ENCODE measurements at places on chromosomes 16 and 17.

- DNase-seq, result no peak
Observed at GRCh38 chr16:9607515-9608230, 516.2 kb downstream of the HAPSTR1 start.

DNA sequence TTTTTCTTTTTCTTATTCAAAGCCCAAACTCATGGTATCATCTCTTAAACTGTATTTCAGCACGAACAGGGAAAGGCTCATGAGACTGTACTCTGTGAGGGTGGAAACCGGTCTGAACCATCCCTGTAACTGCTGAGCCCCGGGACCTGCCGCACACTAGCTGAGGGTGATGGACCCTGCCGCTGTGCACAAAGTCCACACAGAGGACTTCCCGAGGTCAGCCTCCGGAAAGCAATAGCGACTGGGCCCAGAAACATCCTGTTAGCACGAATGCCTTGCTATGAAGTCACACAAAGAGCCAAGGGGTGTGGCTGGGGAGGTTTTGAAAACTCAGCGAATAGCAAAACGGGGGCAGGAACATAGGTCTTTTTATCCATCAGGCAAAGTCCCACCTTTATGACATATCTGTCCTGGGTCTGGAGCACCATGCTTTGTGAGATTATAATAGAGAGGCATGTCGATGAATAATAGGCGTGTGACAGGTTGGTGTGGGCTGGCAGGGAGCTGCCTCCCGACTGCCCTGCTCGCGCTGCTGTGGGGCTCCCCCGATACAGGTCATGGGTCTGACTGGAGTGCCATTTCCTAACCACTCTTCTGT is 33.4 kb downstream of the CDK5R1 start:
- DNase-seq, result peak; percentile 66

DNA sequence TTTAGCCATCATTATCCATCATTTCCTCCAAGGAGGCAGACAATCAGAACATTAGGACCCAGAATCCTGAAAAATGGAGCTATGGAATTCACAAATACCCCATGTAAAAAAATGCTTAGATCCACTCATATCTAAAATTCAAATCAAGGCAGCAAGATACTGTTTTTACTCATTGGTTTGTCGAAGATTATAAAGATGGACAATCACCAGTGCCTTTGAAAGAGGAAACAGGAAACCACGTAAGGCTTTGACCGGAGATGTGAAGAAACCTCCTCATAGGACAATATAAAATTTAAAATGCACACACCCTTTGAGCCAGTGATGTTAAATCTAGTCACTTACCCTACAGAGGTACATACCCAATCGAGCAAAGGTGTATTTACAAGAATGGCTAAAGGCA is 130.0 kb downstream of the XYLT1 start:
- DNase-seq, result no peak

DNA sequence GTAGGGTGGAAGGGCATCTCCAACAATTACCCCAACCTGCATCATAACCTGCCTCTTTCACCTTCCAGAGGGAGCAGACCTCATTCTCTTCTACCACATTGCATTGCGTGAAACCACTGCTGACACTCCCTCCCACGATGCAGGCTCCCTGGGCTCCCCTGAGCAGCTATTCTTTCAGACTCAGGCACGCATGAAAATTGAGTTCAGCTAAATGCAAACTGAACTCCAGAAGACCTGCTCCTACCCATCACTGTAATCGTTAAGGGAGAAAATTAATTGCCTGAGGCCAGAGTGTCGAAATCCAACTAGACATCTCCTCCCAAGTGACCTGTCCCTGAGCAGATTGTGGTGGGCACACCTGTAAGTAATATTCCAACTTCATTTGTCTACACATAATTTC is 186.0 kb downstream of the GRIN2A start:
- DNase-seq, result peak; percentile 21

DNA sequence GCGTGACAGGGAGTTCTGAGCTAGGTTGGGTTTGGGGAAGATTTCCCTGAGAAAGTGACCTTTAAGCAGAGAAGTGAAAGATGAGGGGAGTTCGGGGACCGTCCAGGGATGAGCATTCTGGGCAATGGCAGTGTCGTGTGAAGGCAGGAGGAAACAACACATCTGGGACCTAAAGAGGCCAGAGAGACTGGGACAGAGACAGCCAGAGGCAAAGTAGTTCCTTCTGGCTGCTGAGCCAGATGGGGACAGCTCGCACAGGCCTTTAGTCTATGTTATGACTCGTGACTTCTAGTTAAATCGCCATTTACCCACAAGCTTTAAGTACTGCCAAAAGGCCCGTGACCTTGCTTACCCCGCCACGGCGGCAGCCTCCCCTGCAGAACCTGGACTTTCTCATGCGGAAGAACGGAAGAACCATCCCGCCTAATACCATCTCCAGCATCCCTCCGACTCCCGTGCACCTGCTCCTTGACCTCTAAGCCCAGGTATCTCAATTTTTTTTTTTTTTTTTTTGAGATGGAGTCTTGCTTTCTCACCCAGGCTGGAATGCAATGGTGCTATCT is 8.5 kb upstream of the MED11 start:
- no peak for DNase-seq

GRCh38 chr16:1543085-1543896 is 9.8 kb downstream of the TMEM204 start:
- peak; percentile 28 for DNase-seq

GRCh38 chr17:31517524-31517923 is 126.0 kb downstream of the RAB11FIP4 start:
- no peak for DNase-seq

- no peak for DNase-seq
Observed at GRCh38 chr17:37708616-37709212, 36.1 kb downstream of the HNF1B start.

DNA sequence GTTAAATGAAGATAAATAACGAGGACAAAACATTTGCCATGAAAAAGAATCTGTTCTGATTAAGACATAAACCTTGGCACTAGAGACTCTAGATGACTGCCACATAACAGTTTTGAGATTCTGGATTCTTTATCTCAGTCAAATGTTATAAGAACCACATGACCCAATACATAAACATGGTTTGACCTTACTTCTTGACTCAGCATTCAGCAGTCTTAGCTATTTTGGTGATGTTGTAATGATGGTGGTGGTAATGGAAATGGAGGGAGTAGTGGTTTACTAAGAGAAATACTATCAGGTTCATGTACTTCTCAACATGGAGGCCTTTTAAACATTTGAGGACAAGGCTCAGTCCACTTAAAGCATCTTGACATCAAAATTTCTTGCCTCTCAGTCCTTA is 925.4 kb downstream of the CDH11 start:
- DNase-seq, result no peak

DNA sequence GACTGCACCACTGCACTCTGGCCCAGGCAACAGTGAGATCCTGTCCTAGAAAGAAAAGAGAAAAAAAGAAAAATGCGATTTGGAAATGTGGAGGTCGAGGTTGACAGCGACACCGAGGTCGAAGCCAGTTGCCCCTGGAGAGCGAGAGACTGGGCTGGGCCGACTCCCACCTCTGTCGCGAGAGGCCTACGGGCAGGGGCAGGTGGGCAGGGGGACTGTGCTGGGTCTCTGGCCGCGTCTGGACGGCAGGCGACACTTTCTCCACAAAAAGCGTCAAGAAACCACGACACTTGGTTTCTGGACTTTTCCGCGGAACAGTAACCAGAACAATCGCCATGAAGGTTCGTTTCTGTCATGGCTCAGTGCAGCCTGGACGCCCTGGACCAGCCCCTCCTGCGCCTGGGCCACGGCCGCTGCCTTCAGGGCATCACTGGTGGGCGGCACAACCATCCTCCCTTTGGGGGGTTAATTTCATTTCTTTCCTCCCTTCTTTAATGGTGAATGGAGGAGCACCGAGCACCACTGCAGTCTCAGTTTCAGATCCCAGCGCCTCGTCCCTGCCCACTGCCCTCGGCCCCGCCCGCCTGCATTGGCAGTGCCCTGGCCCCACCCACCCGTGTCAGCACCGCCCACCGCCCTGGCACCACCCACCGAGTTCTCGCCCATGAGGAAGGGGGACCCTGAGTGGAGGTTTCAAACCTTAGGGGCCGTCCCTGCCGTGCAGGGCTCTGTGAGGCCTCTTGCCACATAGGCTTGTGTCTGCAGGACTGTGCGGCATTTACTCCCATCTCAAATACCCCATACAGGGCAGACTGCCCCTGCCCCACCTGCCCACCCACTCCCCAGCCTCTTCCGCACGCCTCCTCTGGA is 18.5 kb upstream of the CDH15 start:
- DNase-seq, result no peak

- DNase-seq, result peak; percentile 8
Observed at GRCh38 chr17:12256380-12256995, 235.8 kb downstream of the MAP2K4 start.

DNA sequence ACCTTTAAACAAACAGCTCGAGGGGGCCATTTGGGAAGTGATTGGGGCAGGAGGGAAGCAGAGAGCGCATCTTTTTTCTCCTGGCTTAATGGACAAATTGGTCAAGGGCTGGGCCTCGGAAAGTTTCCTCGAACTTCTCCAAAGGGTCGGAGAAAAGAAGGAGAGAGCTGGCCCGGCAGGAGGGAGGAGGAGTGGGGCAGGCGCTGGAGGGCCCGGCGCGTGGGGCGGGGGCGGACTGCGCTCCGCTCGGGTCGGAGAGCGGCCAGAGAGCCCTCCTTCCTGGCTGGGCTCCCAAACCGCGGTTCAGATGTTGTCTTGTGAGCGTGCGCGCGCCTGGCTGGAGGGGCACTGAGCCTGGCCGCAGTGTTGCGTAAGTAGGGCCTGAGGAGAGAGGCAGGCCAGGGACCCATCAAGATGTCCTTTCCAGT is 1.2 kb downstream of the MMP2 start:
- DNase-seq, result peak; percentile 63

GRCh38 chr17:38424297-38424972 is 3.8 kb upstream of the ARHGAP23 start:
- DNase-seq, result no peak

DNA sequence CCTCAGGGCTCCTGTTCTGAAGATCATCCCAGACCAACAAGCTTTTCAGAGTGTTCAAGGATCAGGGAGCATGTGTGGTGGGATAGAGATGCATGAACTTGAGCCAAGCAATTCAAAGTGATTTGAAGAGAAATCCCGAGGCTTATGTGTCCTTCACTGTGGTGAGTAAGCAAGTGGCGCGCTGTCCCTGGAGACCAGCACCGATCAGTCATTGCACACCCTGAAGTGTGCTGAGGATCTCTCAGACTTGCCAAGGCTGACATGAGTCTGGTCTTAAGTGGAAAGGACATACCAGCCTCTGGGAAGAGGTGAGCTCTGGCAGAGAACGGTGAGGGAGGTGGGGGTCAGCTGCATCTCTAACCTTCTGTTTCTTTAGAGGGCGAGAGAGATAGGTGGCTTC is 43.8 kb upstream of the CDH13 start:
- no peak for DNase-seq

DNA sequence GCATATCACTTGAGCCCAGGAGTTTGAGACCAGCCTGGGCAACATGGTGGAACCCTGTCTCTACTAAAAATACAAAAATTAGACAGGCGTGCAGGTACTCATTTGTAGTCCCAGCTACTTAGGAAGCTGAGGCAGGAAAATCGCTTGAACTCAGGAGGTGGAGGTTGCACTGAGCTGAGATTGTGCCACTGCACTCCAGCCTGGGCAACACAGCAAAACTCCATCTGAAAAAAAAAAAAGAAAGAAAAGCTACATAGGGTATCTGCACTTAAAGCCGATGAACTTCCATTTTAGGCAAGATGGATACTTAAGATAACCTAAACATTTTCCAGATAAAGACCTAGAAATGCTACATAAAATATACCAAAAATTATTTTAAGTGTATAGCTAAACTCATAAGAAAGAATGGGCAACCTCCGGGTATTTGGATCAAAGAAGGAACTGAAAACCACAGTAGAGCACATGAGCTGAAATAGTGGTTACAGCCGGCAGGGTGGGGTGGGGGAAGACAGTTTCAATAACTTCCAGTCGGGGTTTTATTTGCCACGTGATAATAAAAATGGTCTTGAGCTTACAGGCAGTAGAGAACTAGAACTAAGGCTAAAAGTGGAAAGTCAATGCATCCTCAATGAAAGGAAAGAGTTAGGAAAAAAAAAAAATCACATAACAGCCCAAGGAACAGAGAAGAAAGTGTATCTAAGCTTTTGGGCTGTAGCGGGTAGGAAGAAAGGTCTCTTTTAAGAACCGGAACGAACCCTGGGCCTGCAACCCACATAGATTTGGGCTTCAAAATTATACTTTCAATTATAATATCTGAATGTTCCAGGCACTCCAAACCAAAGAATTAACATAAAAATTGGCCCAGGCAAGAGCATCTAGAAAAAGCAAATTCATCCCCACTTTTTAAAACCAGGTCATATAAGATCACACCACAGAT is 53.1 kb downstream of the CFDP1 start:
- no peak for DNase-seq

GRCh38 chr16:77328274-77328673 is 106.6 kb downstream of the ADAMTS18 start:
- no peak for DNase-seq

GRCh38 chr16:52473096-52473495 is 73.8 kb downstream of the TOX3 start:
- no peak for DNase-seq

GRCh38 chr17:8220783-8221662 is 10.6 kb upstream of the AURKB start:
- peak; percentile 95 for DNase-seq

GRCh38 chr17:21375162-21375560 is 996 bp upstream of the KCNJ12 start:
- DNase-seq, result no peak

- no peak for DNase-seq
Observed at GRCh38 chr17:49045376-49045775, 48.2 kb downstream of the IGF2BP1 start.

DNA sequence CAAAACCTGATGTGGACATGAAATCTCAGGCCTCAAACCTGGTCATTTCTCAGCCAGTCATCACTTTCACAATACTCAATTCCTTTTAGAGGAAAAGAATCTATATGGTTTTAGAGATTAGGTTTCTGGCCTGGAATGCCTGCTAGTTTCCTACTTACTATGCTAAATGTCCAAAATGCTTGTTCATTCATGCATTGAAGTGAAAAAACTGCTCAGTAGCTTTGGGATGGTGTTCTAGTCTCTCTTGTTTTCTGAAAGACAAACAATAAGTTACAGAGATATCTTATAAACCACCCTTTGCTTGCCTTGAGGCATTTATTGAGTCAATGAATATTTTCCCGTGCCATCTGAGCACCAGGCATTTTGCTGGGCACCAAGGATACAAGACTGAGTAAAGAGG is 1146.5 kb upstream of the GOT2 start:
- DNase-seq, result no peak

- no peak for DNase-seq
Observed at GRCh38 chr16:48619547-48619946, 9.6 kb upstream of the N4BP1 start.

- peak; percentile 93 for DNase-seq
Observed at GRCh38 chr17:73192894-73193701, at the start of gene COG1. Gene COG1, plus strand, starts transcription at chr17:73193055. Its CDS starts 15 bp downstream, at chr17:73193070.

- DNase-seq, result no peak
Observed at GRCh38 chr16:81632392-81633146, 146.5 kb upstream of the PLCG2 start.

DNA sequence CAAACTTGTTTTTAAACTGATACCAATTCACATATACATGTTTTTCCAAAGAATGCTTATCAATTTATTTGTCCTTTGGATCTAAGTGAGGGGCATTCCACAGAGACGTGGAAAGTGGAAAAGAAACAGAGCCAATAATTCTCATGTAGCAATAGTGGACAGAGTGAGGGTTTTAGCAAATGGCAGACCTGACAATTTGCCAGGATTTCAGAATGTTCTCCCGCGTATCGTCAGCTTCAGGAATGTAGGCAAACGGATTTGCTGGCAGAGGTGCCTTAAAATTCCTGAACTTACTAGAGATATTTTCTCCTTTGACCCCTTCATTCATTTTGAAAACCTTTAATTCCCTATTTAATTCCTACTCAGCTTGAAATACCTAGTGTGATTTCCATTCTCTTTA is 193.4 kb upstream of the CPHXL start:
- no peak for DNase-seq

GRCh38 chr16:27431773-27432532 is 30.0 kb downstream of the IL21R start:
- DNase-seq, result no peak

All from right kidney (tissue), 9 donors.